ENCODE measurements at places on chromosomes 7 and 10.

GRCh38 chr7:129055294-129055816 lies 444 bp upstream of the TNPO3 start:
- no peak for DNase-seq

- DNase-seq = no peak
Observed at GRCh38 chr7:126843336-126843735, 409.4 kb downstream of the GRM8 start.

DNA sequence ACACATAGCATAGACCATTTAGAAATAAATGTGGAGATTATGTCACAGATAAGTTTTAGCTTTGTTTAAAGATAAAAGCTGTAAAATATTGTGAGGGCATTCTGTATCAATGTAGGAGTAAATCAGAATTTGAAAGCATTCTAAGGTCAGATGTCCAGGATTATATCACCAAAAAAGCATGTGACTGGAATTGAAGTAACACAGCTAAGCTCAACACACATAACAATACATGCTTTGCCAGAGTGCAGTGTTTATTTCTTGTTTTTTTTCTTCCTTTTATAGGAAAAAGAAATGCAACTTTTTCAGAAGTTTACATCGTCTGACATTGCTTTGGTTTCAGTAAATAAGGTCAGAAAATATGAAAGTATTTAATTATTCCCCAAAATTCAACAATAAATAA lies 183.4 kb downstream of the HTR7 start:
- DNase-seq = no peak

- no peak for DNase-seq
Observed at GRCh38 chr10:35887685-35888084, 245.6 kb upstream of the FZD8 start.

DNA sequence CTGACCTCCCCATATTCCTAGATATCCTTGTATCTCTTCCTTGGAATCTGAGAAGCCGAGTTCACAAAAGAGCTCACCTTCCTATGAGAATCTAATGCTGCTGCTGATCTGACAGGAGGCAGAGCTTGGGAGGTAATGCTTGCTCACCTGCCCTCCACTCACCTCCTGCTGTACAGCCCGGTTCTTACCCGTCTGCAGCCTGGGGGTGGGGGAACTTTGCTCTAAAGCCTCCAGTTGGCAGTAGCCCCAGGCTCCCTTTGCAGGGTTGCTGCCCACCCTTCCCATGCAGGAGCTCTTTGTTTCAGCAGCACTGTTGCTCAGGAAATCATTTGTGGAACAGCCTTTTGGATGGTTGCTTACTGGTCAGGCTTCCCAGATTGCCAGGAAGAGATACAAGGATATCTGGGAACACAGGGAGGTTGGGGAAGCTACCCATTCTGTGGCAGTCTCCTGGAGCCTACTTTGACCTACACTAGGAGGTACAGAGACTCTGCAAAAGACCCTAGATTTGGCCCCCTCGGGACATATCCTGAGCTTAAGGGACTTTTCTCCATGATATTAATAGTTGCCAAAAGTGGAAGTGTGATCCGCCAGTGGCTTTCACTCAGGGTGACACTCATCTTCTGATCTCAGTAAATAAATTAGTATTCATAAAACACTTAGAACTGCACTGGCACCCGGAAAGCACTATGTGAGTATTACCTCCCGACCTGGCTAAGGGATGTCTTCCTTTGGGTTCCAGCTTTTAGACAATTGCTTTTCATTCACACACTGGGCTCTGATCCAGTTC lies 363.7 kb upstream of the PODXL start:
- DNase-seq = no peak

DNA sequence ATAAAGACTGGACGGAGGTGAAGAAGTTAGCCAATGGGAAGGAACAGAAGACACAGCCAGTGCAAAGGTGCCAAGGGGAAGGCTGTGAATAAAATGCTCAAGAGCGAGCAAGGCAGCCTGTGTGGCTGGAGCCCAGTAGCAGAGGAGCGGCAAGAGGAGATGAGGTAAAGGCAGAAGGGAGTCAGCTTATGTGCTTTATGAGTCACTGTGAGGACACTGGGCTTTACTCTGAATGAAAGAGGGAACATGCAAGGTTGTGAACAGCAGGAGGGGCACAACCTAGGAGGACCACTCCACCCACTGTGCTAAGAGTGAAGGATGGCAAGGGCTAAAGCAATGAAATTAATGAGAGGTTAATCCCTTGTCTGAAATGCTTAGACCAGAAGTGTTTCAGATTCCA lies 129.0 kb upstream of the ODAD2 start:
- DNase-seq = no peak

- DNase-seq = no peak
Observed at GRCh38 chr7:1954366-1955004, 278.3 kb downstream of the MAD1L1 start.

GRCh38 chr10:78626471-78626870 lies 442.3 kb upstream of the ZMIZ1 start:
- no peak for DNase-seq

DNA sequence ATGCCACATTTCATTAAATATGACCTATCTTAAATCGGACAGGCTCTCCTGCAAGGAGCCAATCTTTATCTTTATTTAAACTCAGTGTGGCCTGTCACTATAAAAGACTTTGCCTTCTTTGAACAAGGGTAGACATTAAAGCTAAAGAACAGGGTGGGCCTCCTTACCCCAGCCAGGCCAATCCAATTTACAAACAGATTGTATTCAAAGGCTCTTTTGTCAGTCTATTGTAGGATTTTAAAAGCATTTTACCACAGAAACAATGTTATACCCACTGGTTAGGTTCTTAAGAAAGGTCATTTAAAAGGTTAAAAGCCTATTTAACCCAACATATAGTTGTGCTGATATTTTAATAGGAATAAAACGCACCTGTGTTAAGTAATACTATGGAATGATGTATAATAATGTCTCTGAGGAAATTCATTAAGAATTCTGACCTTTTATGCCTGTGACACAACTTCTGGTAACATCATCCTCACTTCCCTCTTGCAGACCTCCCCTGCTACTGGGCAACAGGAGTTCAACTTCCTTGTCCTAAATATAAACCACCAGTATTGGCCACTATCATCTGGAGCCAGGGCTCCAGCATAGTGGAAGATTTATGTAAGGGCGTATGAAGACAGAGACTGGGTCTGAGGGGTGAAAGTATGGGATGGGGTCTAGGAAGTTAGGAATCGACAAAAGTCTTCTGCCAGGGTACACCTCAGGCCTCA lies 32.5 kb downstream of the MTERF1 start:
- no peak for DNase-seq

- DNase-seq = no peak
Observed at GRCh38 chr10:79445977-79446757, 743 bp upstream of the ZCCHC24 start.

GRCh38 chr7:36153571-36154097 lies 580 bp downstream of the EEPD1 start:
- no peak for DNase-seq

DNA sequence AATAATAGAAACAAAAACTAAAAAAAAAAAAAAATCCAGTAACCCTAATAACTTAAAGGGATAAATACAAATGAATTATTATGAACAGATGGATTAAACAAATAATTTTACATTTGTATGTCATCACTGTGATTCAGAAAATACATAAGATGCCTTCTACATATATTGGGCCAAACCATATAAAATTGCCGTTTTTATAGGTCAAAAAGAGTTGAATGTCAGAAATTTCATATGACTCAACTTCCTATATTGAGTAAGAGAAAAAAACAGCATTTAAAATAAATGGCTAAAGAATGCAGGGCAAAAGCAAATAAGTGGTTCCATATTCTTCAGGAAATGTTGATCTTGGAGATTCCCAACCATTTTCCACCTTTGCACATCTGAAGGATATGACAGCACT lies 9.4 kb downstream of the SLC35B4 start:
- DNase-seq = no peak

DNA sequence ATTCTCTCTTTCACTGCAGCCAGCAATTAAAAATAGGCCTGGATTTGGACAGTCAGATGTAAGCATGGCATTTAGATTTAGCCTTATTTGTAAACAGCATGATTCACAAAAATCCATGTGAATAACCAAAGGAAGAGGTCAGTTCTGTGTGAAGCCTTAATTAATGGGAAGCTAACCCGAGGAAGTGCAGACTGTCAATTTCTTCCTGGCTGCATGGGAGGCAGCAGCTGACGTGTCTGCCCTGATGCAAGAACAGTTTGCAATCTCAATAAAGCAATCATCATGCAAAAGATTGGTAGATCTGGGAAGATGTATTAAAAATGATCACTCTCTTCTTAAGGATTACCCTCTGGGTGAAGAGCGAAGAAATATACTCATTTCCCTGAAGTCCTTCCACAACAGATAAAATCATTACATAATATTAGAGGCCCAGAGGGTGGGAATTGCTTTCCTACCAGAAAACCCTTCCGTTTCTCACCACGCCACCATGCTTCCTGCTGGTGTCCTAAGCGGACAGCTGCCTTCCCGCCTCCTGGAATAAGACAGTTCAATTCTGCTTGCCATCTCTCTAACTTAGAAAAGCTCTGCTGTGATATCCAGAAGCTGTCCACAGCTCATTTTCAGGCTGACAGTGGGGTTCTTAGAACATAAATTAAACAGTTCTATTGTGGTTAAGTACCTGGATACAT lies 526.7 kb upstream of the NRP1 start:
- DNase-seq = no peak

GRCh38 chr10:117391436-117392205 lies 16.4 kb upstream of the PDZD8 start:
- DNase-seq = no peak

GRCh38 chr7:121351682-121352081 lies 22.9 kb downstream of the WNT16 start:
- DNase-seq = no peak

GRCh38 chr10:29740981-29741545 lies 106.3 kb upstream of the SVIL start:
- no peak for DNase-seq

DNA sequence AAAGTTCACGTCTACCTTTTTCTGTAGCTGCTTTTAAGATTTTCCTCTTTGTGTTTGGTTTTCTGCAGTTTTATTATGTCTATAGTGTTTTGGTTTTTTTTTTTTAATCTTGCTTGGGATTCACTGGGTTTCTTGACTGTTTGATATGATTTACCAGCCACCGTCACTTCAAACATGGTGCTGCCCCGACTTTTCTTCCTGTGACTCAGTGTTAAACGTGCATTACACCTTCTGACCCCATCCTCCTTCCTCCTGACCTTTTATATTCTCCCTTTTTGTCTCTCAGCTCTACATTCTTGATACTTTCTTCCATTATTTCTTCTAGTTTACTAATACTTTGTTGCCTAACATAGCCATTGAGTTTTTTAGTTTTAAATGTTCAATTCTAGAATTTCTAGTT lies 61.5 kb downstream of the GNA12 start:
- DNase-seq = no peak

- no peak for DNase-seq
Observed at GRCh38 chr10:47299611-47300428, at the start of gene GDF10. TSS of gene GDF10 (plus strand) at chr10:47300197. CDS start at chr10:47300652, 455 bp downstream.

- no peak for DNase-seq
Observed at GRCh38 chr10:22340329-22341189, 4.7 kb upstream of the SPAG6 start.

GRCh38 chr7:71770269-71770907 lies 638.4 kb downstream of the GALNT17 start:
- no peak for DNase-seq

- no peak for DNase-seq
Observed at GRCh38 chr7:3510101-3511020, 209.3 kb downstream of the SDK1 start.

GRCh38 chr7:151719897-151720242 lies 157.0 kb downstream of the PRKAG2 start:
- DNase-seq = no peak

- DNase-seq = no peak
Observed at GRCh38 chr7:114986190-114987180, 64.6 kb downstream of the MDFIC start.

- no peak for DNase-seq
Observed at GRCh38 chr10:129328546-129328945, 138.5 kb upstream of the MGMT start.

- DNase-seq = no peak
Observed at GRCh38 chr7:133535308-133535707, 282.4 kb downstream of the EXOC4 start.

DNA sequence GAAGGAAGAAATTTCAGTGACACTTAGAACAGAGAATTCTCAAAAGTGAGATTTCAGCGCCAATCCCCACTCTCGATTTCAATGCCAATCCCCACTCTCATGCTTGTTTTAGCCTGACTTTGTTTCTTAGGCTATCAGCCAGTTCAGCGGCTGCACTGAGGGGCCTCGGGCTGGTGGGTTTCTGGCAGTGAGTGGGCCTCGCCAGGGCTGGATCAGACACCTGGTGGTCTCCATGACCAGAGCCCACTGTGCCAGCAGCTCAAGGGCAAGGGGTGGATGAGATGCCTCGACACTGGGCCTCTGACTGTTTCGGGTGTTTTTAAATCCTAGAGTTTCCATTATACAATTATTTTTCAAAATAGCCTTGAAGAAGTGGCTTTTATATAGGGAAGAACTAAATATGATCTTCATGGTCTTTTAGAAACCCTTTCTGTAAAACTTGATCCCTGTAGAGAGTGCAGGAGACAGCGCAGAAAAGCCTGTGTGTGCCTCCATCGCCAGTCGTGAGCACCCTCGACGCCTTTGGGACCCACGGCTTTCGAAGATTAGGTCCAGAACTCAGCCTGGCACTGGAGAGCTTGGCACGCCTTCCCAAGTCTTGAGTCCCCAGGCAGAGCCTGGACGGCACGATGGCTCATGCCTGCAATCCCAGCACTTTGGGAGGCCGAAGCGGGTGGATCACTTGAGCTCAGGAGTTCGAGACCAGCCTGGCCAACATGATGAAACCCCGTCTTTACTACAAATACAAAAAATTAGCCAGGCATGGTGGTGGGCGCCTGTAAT lies 76.2 kb downstream of the INPP5A start:
- DNase-seq = no peak

DNA sequence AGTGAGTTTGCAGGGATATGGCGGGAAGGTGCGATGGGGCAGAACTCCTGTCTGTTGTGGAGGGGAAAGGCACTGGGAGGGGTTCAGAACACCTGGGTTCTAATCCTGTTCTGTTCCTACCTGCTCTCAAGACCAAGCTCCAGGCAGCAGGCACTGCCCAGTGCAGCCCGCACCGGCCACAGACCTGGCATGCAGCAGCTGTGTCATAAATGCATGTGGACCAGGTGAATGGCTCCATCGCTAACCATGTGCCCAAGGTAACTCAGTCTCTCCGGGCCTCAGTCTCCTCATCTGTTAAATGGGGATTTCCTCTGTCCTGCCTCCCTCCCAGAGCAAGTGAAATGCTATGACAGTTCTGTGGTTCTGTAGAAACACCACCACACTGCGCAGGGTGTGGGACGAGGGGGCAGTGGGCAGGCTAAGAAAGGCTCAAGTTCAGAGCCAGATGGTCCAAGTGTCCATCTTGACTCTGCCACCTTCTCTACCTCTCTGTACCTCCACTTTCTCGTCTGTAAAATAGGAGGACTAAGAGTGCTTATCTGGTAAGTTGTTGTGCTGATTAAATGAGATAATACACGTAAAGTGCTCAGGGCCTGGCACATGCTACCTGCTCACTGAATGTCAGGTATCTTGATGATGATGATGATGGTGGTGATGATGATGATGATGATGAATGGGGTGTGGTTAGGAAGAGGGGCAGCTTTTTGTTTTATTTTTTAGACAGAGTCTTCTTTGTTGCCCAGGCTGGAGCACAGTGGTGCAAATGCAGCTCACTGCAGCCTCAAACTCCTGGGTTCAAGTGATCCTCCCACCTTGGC lies 22.9 kb downstream of the ATP6V1F start:
- DNase-seq = no peak
